NCI-H1417 treated with DMSO at 0.1 percent for 48 hours (cell line): ENCODE measurements at places on chromosomes 13 and 19.

- no peak for DNase-seq
Observed at GRCh38 chr19:1291761-1292418, 6.2 kb downstream of the EFNA2 start.

DNA sequence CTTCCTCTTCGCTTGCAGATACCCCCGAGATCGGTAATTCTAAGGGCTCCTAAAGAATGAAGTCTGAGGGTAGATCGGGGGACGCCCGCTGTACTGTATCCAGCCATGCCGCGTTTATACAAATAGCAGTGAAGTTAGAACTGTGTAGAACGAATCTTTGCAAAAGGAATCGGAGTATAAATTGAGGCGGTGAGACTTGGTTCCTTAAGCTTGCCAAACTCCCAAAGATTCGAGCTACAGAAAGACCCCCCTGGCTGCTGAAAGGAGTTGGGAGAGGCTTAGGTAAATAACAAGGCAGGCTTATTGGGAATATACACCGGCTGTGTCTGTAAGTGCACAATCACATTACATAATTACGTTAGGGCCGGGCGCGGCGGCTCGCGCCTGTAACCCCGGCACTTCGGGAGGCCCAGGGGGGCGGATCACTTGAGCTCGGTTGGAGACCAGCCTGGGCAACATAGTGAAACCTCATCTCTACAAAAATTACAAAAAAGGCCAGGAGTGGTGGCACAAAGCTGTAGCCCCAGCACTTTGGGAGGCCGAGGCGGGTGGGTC lies 12.2 kb downstream of the TMEM160 start:
- DNase-seq: peak; percentile 13

- DNase-seq: no peak
Observed at GRCh38 chr13:81171065-81171647, 830.2 kb upstream of the SPRY2 start.

DNA sequence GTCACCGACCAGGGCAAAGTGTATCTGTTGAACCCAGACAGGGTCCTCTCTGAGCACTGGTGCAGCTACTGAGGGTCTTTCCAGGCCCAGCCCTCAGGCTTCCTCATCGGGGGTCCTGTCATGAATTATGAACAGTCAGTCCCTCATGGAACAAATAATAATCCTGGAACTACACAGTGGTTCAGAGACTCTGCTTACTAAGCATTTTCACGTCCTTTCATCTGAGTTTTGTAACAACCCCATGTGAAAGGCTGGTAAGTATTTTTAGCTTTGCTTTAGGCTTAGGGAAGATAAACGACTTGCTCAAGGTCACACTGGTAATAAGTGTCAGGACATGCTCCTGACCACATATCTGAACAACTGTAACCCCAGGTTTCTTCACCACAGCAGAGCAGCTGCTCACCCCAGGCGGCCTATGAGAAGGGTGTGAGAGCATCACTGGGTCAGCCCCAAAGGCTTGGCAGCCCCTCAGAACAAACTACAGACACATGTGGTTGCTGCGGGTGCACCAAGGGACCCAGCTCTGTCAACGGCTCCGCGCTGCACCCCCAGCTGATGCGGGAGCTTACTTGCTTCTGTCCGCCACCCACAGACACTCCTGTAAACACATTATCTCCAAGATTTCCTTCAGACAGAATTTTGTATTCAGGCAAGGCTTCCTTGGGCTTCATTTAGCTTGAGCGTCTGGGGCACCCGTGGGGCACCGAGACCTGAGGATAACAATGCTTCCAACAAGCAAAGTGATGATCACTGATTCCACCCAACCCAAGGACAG lies 19.4 kb upstream of the GSX1 start:
- DNase-seq: no peak

GRCh38 chr19:46211201-46211881 lies 18.2 kb upstream of the IGFL1 start:
- no peak for DNase-seq

GRCh38 chr19:14515501-14516047 lies 2.6 kb downstream of the DNAJB1 start:
- DNase-seq: no peak

GRCh38 chr13:25300861-25301346 lies 521 bp upstream of the NUP58 start:
- no peak for DNase-seq

GRCh38 chr13:51292000-51292565 lies 47.4 kb upstream of the SERPINE3 start:
- DNase-seq: no peak

- no peak for DNase-seq
Observed at GRCh38 chr19:42412227-42412626, 15.0 kb downstream of the LIPE start.

- no peak for DNase-seq
Observed at GRCh38 chr19:53463263-53463662, 4.3 kb upstream of the ZNF813 start.

- no peak for DNase-seq
Observed at GRCh38 chr13:80931766-80932165, 590.8 kb upstream of the SPRY2 start.

DNA sequence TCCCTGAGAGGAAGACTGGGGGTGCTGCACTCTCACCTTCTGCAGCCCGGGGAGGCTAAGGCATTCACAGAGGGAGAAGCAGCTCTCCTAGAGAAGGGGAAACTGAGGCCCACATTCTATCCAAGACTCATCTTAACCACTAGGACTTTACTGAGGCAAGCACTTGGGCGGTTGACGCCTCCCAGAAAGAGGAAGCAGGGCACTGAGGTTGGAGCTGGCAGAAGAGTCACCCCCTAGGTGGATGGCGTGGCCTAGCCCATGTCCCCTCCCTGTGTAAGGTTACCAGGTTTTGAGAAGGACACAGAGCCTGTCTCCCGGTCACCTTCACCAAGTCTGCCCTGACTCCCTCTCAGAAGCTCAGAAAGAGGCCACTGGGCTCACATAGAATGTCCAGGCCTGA lies 2.7 kb downstream of the S1PR2 start:
- DNase-seq: no peak

- no peak for DNase-seq
Observed at GRCh38 chr13:92251671-92252210, 853.3 kb downstream of the GPC5 start.

GRCh38 chr13:52344108-52344507 lies 61.9 kb downstream of the THSD1 start:
- no peak for DNase-seq

GRCh38 chr19:10420444-10421239 lies at the start of gene PDE4A:
TSS of gene PDE4A (plus strand) at chr19:10420538. CDS start at chr19:10420765, 227 bp downstream.
- no peak for DNase-seq

DNA sequence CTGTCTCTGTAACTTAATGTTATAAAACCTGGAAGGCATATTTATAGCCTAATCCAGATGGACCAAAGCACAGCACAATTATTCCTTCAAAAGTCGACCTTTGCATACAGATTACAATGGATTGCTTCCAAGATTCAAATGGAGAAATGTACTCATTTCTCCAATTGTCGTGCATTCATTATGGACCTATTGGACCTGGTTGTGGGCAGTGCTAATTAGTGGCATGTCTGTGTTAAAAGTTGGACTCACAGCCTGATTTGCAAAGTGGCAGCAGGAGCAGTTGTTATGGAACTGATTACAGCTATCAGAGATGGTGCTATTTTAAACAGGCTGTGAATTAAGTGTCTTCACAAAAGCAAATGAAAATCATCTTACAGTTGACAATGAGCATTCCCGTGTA lies 1529.3 kb upstream of the SLC10A2 start:
- no peak for DNase-seq

DNA sequence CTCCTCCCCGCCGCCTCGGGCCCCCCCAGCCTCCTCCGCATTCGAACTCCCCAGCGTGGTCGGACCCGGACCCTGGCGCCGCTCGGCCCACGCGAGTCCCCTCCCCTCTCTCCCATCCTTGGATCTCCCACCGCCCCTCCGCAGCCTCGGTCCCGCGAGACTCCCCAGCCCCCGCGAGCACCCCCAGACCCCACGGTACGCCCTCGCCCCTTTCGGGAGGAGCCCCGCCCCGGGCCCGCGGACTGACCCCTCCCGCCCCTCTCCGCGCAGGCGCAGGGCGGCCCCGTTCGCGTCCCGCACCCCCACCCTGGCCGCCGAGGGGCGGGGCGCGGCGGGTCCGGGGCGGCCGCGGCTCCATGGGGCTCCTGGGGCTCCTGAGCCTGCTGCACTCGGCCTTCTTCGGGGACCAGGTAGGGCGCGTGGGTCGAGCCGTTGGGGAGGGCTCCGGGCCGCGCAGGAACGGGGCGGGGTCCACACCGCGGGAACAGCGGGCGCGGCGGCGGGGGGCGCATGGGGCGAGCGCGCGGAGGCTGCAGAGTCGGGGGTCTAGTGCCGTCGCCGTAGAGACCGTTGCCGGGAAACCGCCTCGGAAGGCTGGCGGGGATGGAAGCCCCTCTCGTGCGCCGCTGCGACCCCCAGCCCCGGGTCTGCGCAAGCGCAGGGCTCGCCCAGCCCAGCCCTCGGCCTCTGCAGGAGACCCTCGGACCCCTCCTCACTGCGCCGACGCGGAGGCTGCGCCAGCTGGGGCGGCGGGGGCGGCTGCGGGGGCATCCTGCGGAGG lies 3.8 kb upstream of the APC2 start:
- DNase-seq: no peak

DNA sequence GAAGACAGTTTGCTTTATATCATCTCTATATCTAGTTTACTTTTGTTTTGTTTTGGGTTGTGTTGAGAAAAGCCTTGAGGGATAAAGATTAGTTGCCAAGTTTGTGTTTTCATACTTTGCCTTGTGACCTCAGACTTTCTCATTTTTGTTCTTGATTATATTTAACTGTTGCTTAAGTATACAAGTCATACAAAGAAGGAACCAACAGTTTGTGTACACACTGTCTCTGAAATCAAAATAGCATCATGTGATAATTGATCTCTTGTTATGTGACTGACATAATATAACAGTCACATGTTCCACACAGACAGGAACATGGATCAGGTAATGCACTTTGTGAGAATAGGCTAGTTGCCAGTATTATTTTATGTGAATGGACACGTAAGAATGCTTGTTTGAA lies 70.8 kb downstream of the SHISA2 start:
- DNase-seq: no peak

- DNase-seq: no peak
Observed at GRCh38 chr13:101627556-101627943, 175.1 kb downstream of the ITGBL1 start.

- no peak for DNase-seq
Observed at GRCh38 chr13:26987486-26988013, 184.1 kb downstream of the USP12 start.

GRCh38 chr13:98480915-98481877 lies 95.7 kb downstream of the STK24 start:
- DNase-seq: peak; percentile 16

GRCh38 chr19:10013316-10013715 lies at the start of gene RDH8:
TSS of gene RDH8 (plus strand) at chr19:10013483. CDS start at chr19:10013498, 15 bp downstream.
- no peak for DNase-seq

GRCh38 chr13:99374994-99375737 lies 68.0 kb upstream of the GPR183 start:
- no peak for DNase-seq

- no peak for DNase-seq
Observed at GRCh38 chr13:104831831-104832230, 1703.6 kb downstream of the EFNB2 start.

- no peak for DNase-seq
Observed at GRCh38 chr13:96650301-96650886, 343.9 kb downstream of the OXGR1 start.

DNA sequence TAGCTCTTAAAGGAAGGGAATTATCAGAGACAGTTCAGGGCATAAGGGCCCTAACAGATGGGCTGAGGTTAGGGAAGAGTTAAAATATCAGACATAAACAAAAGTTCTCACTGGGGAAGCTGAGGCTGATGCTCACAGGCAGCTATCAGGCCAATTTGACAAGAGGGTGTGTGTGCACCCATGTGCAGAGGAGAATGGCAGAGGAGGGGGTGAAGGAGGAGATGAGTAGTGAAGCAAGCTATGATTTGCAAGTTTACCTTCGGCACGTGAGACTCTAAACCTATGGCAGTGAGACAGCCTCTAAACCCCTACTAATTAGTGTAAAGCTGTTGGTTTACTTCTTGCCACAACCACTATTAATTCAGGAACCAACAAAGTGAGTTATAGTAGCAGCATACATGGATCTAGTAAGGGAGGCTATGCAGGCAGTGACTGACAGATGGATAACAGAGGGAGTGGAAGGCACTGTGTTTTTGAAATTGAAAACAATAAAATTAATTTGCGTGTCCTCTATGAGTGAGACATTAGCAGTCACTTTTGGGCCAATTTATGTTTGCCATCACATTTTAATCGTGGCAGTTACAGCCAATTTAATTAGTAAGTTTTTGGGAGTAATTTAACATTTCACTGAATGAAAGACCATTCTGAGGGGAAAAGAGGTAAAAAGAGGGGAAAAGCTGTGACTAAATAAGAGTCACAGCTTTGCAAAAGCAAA lies 99.6 kb upstream of the HTR2A start:
- DNase-seq: no peak

DNA sequence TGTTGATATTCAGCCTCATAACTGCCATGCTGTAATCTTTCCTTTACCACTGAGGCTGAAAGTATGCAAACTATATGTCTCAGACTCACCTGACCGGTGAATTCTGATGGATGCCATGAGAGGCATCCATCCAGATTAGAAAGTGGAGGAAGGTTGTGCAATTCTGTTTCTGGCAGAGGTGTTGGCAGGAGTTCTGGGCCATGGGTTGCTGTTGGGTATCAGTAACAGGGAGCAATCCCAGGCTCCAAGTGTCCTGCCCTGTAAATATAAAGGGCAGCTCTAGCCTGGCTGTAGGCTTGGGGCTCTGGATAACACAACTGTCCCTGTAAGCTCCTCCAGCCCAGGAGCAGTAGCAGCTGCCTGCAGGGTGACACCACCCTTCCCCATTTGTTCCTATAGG lies 77.4 kb upstream of the ABCC4 start:
- no peak for DNase-seq

DNA sequence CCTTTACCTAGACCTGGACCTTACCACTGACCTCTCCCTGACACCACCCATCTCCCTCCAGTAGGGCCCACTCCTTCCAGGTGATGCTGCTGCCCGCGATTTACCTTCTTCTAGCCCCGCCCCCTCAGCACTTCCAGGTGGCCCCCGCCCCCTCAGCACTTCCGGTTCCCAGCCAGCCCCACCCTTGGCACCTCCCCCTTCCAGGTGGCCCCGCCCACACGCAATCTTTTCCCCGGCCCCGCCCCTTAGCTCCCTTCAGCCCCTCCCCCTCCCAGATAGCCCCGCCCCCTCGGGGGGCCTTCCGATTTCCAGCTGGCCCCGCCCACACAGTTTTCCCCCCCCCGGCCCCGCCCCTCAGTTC lies 586 bp downstream of the LIG1 start:
- DNase-seq: peak; percentile 47

DNA sequence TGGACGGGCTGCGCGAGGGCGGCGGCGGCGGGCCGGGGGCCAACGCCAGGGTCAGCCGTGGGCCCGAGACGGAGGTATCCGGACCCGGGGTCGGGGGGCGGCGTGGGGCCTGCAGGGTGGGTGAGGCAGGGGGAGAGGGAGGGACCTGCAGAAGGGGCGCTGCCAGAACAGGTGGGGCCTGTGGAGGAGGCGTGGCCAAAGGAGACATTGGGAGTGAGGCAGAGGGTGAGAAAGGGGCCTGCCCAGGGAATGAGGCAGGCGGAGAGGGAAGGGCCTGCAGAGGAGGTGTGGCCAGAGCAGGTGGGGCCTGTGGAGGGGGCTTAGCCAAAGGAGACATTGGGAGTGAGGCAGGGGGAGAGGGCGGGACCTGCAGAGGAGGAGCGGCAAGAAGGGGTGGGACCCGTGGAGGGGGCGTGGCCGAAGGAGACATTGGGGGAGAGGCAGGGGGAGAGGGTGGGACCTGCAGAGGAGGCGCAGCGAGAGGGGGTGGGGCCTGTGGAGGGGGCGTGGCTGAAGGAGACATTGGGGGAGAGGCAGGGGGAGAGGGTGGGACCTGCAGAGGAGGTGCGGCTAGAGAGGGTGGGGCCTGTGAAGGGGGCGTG lies 4.2 kb downstream of the PRR36 start:
- DNase-seq: no peak

- no peak for DNase-seq
Observed at GRCh38 chr19:51546107-51546649, 14.7 kb upstream of the SIGLEC6 start.
